ENCODE measurements at places on chromosomes 5 and 9. TPM values are rescaled to one million over a fixed set of nuclear protein-coding genes. Genes with fewer than 3 reads are reported as not detected.

IGIP gene
- 4.9 TPM for total RNA-seq

ACOT12 gene
- total RNA-seq = not detected

KIF20A gene
- total RNA-seq = 61.7 TPM

SCAMP1 gene
- total RNA-seq = 45.1 TPM

MLANA gene
- total RNA-seq = not detected

AIF1L gene
- total RNA-seq = 16.0 TPM

TOR4A gene
- 58.3 TPM for total RNA-seq
